ENCODE measurements at places on chromosomes 6 and 20.

- no peak for DNase-seq
Measured at GRCh38 chr20:59645761-59646171, 41.4 kb downstream of the PHACTR3 start.

DNA sequence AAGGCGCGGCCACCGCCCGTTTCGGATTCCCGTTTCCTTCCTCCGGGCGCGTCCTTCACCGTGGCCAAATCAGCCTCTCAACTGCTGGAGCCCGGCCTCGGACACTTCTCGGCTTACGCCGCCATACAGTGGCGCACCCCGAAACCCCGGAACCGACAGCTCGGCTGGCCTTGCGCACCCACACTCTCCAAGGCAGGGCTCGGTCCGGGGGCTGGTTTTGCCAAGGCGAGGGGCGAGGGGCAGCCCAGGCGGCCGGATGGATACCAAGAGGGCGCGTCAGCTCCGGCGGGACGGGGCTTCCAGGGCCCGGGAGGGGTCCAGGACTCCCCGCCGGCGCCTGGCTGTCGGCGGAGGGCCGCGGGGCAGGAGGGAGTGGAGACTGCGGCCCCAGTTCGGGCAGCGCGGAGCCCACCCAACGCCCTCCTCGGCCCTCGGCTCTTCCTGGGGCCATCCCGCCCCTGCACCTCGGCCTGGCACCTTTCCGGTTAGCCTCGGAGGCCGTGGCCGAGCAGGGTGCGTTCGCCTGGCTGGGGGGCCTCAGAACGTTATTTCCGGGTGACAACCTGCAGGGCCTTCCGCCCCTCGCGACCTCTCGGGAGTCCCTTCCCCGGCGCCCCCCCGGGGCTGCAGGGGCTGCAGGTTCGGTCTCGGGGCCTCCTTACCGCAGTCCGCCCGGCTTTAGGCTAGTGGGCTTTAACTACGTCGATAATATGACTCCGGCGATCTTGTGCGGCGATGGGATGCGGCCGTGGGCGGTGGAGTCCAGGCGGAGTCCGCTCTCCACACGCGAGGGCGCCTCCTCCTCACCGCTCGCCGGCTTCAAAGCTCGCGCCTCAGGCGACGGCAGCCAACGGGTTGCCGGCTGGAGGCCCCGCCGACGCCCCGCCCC, 697 bp upstream of the CEP43 start:
- DNase-seq = no peak

- peak; percentile 7 for DNase-seq
Measured at GRCh38 chr6:116528133-116528532, 16.7 kb downstream of the CALHM5 start.

DNA sequence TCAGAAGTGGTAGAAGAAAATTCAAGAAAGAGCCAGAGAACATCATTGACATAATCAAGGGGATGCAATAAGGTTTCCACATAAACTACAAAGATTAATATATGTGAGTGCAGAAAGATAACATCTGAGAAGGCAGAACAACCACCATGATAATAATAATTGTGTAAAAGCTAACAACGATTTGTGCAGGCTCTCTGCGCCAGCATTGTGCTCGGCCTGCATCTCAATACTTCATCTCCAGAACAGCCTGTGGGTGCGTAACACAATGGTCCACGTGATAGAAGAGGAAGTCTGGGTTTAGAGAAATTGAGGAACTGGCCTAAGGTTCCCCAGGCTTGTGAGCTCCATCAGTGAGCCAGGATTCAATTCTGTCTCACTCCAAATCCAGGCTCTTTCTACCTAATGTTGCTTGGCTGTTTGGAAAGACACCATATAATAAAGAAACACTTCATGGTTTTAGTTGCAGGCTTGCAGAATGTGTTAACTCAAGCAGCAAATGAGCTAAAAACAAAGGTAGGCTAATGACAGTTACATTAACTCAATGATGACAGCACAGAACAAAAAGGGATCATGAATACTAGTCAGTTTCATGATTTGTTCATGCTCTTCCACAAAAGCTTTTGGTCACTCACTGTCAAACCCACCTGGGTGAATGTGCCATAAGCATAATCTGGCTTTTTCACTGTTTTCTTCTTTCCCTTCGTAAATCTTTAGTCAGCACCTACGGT, 71.2 kb downstream of the LY86 start:
- DNase-seq = no peak

DNA sequence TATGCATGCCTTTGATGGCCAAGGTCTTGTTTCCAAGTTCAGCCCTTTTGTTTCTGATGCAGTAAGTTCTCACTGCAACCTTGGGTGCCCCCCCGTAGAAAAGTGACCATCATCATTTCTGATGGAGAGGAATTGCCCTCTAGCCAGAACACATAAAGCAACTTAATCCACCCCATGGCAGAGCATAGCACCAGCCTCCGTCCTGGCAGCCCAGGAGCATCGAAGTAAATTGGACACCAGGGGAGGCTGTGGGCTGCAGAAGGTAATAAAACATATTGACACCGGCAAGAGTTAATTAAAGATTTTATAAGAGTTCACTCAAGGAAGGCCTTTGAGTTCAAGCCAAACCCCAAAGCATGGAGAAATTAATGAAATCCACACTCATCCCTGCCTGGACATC, 39.2 kb upstream of the CST7 start:
- DNase-seq = no peak

Data from NCI-H526 (cell line).